ENCODE measurements at places on chromosomes 5 and 9. TPM values are rescaled to one million over a fixed set of nuclear protein-coding genes. Genes with fewer than 3 reads are reported as not detected.

Gene BHMT
- 0.72 TPM for total RNA-seq

Gene SLC34A1
- total RNA-seq, result not detected

Gene CTSV
- 82.2 TPM for total RNA-seq

GRCh38 chr5:83473346-83474160 is 2.0 kb downstream of the VCAN start:
- DNase-seq, result peak; percentile 99

- no peak for DNase-seq
These were observed 7.6 kb upstream of the DNAJA1 start for GRCh38 chr9:33017283-33018041.

- no peak for DNase-seq
These were observed 214.7 kb downstream of the IRX2 start for GRCh38 chr5:2536632-2537377.

- DNase-seq, result no peak
These were observed 166.3 kb downstream of the C5orf15 start for GRCh38 chr5:133801955-133802751.
